ENCODE measurements at places on chromosomes 4 and X.

GRCh38 chr4:174749091-174749490, 80.0 kb downstream of the GLRA3 start:
- DNase-seq, result no peak

DNA sequence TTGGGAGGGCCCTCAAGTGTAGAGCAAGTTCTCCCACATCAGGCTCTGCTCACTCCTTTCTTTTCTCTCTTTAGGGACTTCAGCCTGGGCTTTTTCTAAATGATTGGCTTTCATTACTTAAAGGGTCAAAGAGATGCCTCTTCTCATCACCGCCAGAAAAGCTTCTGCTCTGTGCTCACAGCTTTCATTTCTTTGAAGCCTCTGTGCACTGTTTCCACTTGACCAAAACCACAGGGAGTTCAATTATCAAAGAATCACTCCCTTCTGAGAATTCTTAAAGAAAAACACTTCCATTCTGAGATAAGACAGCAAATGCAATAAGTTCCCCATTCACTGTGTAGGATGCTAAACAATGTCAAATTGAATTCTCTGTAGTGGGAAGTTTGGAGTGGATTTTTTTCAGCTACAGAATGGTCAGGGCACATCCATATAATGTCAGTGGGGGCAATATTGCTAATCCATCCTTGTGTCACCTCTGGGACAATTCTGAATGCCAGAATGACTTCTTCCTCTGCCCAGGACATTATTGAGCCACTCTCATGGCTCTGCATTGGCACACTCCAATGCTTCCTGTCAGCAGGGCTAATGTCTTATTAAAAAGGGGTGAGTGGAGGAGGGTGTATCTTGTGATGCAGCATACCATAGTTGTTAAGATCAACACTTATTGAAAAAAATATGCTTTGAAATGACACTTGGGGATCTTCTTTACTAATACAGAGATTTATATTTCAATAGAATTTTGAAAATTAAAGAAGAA, 217.6 kb downstream of the SNCA start:
- DNase-seq, result no peak

DNA sequence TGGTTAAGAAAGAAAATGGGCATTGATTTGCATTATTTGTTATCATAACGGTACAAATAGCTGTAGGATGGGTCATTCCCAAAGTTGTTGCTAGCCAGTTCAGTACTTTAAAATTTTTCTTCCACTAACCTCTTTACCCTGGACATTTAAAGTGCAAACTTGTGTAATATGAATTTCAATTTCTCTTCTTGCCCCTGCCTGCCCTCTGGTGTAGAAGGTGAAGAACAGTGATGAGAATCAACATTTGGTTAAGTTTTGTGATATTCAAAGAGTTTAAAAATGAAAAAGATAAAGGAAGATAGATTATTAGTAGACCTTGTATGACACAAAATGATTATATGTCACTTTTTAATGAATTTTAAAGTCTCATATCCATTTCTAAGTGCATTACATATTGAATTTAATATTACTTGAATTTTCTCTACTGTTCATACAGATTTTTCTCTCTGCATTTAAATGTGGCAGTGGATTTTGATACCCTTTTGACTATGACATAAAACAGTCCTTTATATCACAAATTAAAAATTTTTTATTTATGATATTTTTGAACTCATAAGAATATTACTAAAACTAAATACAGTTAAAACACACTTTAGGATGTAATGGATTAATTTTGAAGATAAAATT, 337.7 kb downstream of the BMPR1B start:
- peak; percentile 41 for DNase-seq

- DNase-seq, result no peak
Observed at GRCh38 chr4:110639207-110640090, 16.6 kb upstream of the PITX2 start.

DNA sequence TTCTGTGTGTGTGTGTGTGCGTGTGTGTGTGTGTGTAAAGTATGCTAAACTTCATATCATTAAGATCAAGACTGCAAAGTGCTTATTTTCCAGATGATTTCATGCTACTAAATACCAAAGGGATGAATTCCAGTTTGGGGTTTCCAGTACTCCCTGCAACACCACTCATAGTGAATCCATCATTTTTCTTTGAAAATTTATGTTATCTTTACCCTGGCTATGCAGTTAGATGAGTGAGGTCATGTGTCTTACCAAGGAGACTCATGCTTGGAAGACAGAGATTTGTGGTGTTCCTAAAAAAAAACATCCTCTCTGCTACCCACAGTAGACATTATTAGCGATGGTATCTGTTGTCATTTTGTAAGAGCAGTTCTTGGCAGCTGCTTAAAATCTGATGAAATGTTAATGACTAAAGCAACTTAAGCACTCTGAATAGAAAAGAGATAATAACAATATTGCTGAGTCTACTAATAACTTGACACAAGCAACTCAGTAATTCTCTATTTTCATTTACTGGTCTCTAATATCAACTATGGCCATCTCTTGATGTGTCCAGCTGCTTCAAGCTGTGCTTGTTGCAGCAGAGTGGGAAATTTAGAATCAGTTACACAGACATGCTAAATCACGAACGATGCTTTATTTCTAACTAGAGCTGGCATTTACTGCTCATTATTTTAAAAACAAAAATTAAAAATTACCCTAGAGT, 1953.0 kb upstream of the IGFBP7 start:
- no peak for DNase-seq

- no peak for DNase-seq
Observed at GRCh38 chr4:20017070-20017776, 234.5 kb upstream of the SLIT2 start.

GRCh38 chr4:38654273-38654672, 9.7 kb upstream of the KLF3 start:
- no peak for DNase-seq

DNA sequence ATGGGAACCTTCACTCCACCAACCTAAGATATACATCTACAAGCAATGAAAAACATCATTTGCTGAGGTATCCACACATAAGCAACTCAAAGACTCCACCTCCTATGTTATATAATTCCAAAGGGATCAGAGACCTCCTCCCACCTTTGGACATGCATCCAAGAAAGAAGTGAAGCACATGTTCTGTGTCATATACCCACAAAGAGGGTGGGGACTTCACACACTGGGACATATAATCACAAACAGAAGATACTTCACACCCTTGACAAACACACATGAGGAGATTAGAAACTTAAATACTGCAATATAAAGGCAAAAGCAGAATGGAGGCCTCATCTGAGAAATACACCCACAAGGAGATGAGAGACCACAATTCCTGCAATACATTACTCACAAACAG, 25.4 kb downstream of the SUV39H1 start:
- no peak for DNase-seq

Data from BE2C (cell line).